AG09309 (cell line): ENCODE measurements at places on chromosomes 1 and 21.

DNA sequence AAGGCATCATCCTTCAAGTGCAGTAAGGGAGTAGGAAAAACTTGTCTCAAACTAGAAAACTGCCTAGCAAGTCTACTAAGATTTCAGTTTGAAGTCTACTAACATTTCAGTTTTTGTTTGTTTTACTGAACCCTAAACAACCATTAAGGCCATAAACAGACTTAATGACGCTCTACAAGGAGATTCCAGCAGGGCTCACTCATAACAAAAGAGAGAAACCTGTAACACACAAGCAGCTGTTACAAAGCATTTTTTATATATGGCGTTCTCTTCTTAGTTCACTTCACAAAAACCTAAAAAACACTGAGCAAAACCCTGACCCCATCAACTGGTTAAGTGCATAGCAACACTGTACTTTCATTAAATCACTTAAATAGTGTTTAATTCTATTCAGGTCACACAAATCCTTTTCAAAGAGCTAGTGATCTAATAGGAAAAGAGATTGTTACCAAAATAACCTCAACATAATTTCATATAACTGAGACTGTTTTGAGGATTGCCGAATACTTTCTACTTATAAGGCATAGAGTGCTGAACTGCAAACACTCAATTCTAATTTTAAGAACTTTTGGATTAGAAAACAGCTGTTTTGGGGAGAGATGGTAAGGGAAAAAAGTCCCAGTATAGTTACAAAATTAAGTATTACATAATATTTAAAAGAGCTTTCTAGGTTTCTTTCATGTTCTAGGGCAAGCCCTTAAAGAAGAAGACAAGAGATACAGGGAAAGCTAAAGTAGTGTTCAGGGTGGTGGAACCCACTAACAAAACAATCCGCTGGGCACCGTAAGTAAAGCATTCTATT lies 1.4 kb downstream of the B3GALNT2 start:
- DNase-seq: no peak

DNA sequence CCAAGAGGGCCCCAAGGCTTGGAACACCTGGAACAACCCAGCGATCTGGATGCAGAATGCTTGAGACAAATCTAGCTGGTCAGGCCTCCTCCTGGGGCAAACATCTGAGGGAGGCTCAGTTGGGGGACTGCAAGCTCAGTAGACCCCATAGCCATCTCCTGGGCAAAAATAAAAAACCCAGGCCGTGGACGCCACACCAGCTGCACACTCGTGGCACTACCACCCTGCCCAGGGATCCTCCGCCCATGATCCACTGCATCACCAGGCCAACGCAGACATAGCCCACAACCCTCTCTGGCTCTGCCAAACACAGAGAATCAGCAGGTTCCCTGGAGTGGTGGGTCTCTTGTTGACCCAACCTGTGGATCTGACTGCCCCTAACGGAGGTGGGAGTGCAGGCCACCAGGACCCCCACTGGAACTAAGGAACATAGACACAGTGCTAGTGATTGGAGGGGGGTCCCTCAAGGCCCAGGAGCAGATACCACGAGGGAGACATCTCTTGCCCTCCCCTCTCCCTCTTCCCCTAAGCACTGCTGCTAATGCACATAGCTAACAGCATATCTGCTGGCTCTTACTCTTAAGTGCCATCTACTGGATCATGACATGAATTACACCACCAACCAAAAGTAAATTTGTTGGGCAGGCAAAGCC lies 147.2 kb downstream of the CHD1L start:
- peak; percentile 18 for DNase-seq

DNA sequence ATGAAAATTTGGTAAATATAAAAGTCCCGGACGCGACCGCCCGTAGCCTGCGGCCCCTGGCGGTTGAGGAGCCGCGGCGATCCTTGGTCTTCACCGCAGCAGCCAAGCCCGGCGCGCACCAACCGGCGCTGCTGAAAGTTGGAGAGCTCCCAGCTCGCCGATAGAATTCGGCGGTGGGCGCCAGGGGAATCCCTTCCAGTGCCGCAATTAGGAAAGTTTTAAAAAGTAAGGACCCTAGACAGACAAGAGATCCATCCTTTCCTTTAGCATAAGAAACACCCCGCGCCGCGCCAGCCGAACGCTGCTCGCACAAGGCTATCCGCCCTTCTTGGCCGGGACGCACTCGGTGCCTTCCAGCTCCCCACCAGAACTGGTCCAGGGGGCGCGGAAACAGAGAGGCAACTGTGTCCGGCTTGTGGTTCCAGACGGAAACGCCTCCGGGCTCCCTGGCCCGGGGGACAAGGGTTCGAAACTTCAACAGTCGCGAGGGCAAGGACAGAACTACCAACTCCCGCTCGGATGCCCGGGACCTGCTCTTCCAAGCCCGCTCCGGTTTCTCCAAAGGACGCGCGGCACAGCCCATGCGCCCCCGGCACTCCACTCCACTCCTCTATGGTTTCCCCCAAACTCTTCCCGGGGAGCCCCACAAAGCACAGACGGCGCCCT lies 1.7 kb downstream of the FAM78B start:
- DNase-seq: no peak

DNA sequence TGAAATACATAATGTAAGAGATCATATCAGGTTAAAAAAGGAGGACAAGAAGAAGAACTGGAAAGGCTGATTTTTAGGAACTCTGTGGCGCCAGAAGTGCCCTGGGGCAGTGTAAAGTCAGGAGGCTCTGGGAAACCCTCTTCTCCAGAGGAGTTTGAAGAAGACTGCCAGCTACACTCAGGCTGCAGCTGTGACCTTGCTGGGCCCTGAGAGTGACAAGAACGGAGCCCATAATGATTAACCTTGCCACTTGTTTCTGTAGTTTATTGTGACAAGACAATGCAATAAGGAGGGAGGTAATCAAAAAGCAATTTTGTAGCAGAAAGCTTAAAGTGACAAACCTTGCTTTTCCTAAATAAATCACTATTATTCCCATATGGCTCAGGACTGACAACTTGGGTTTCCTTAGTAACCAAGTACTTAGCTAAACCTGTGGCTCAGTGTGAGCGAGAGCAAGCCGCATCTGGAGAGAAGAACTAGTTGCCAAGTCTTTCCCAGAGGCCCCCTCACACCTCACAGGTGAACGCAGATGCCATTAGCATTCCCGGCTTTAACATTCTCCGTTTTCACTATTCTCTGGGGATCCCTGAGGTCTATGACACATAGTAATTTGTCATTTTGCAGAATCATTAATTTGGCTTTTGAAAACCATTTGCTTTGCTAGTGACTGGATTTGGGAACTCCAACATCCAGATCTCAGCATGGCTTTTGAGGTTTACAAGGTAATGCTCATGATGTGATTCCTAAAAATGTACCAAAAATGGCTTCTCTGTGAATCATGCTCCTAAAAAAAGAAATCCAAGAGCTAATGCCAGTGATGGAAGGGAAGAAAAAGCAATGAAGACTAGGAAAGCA lies 115.9 kb downstream of the OMA1 start:
- DNase-seq: no peak

DNA sequence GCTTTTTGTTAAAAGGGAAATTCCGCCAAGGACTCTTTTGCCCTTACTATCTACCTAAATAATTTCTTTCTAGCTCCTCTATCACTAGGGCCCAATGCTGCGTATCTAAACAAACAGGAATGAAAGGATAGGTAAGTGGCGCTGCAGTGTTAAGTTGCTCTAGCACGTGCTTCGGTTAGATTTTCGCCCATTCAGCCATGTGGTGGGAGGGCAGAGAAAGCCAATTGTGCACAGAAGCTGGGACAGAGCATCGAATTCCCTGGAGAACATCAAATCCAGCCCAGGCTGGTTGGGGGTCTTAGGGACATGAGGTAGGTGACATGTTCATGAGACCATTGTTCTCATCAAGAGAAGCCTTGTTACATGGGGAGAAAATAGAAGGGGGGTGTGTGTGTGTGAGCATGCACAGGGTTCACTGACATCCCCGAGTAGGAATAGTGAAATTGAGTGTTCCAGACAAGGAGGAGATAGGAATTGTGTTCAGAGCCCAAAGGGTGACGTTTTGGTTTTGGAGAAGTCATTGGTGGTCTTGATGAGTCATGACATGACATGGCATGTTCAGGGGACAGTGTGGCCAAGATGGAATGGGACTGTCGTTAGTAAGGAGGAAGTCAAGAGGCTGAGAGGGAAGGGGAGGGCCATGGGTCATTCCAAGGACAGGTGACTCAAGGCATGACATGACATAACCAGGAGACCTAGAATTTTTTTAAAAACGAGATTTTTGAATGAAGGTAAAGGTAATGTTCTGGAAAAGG lies 107.1 kb downstream of the TLR5 start:
- no peak for DNase-seq

DNA sequence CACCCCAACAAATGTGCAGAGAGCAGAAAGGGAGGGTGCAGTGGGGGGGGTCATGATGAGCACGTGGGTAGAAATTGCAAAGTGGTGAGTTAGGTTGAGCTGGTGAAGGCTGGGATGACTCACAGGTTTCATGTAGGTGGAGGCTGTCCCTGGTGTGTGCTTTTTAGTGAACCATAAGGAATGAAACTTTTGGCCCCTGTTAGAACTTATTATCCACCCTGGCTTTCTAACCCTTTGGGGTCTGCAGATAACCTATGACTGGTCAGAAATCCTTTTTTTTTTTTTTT lies 46.9 kb downstream of the DOP1B start:
- DNase-seq: peak; percentile 33

DNA sequence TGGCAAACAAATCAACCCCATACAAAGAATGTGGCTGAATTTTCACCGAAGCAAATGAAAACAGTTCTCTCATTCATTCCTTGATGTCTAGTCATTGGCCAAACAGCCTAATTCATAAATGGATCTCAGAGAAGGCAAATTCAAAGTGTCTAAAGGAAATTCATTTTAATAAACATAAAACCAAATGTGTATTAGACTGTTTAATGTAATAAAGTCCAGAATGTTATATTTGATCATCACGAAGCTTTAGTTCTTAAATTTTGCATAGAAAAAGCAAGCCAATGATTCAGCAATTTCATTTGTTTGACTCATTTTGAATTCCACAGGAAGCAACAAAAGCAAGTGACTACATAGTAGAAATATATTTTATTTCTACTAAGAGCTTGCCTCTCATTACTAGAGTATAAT lies 379.2 kb upstream of the ADAMTS5 start:
- DNase-seq: no peak

GRCh38 chr1:37667023-37667671 lies 25.2 kb upstream of the CDCA8 start:
- DNase-seq: no peak

DNA sequence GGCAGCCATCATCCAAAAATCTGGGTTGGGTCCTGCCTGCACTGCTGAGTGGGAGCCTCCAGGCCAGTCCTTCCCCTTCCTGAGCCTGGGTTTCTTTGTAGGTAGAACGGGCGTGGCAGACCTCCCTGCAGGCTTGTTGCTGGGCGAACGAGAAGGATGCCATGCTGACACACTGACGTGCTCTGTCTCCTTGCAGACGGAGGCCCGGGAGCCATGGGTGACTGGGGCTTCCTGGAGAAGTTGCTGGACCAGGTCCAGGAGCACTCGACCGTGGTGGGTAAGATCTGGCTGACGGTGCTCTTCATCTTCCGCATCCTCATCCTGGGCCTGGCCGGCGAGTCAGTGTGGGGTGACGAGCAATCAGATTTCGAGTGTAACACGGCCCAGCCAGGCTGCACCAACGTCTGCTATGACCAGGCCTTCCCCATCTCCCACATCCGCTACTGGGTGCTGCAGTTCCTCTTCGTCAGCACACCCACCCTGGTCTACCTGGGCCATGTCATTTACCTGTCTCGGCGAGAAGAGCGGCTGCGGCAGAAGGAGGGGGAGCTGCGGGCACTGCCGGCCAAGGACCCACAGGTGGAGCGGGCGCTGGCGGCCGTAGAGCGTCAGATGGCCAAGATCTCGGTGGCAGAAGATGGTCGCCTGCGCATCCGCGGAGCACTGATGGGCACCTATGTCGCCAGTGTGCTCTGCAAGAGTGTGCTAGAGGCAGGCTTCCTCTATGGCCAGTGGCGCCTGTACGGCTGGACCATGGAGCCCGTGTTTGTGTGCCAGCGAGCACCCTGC lies 1.4 kb downstream of the GJA4 start:
- DNase-seq: no peak

GRCh38 chr1:11682287-11682771 lies 1.4 kb upstream of the MAD2L2 start:
- DNase-seq: no peak

- DNase-seq: no peak
Measured at GRCh38 chr1:211788626-211789025, 41.9 kb downstream of the LPGAT1 start.

- peak; percentile 93 for DNase-seq
Measured at GRCh38 chr1:221439747-221440501, 302.0 kb downstream of the DUSP10 start.

DNA sequence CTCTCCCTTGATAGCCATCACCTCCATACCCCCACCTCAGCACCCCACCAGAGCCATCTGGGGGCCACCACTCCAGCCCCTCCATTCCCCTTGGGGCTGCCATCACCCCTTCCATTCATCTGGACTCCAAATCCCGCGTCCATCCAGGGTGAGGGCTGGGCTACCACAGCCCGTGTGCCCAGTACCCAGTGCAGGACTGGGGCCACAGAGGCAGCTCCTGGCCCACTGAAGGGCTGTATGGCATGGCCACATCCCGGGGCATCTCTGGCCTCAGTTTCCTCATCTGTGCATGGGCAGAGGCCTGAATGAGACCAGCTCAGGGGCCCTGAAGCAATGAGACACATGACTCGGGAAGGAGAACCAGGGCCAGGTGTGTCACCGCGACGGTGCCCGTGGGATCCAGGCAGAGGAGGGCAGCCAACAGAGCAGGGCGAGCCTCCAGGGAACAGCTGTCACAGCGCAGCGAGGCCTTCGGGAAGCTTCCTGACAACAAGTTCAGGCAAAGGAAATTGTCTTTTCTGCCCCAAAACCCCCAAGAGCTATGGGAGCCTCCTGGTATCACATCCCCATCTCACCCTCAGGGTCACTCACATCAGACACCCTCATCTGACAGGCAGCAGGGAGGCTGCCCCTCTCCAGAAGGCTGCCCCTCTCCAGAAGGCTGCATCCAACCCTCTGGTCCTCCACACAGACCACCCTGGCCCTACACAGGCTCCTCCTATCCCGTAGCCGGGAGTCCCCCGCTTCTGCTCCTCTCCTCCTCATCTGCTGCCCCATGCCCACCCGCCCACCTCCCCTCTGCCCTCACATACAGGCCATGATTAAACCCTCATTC lies 76.3 kb downstream of the MEGF6 start:
- DNase-seq: no peak

- DNase-seq: no peak
Measured at GRCh38 chr1:17165823-17166222, 39.1 kb upstream of the PADI1 start.

GRCh38 chr21:15390049-15390448 lies 325.2 kb upstream of the NRIP1 start:
- no peak for DNase-seq

DNA sequence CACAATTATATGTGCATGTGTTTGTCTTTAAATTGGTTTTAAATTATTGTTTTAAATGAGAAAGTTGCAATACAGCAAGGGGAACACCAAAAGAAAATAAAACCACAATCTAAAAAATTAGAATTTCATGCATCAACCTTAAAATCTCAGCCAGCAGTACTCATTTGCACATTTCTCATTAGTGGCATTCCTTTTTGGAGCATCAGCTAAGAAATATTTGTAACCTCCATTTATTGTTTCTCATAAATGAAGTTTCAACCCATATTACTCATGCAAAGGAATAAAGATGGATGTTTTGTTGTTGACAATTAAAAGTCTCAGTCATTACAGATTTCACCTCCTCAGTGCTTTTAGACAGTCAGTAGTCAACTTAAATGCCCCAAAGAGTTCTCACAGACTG lies 160.1 kb downstream of the TBX15 start:
- no peak for DNase-seq

GRCh38 chr21:36817732-36818450 lies 119.0 kb downstream of the SIM2 start:
- DNase-seq: no peak
